Endodermal cell (in vitro differentiated cells): ENCODE measurements at places on chromosomes 13 and 19. TPM values are rescaled to one million over a fixed set of nuclear protein-coding genes. Genes with fewer than 3 reads are reported as not detected.

DNA sequence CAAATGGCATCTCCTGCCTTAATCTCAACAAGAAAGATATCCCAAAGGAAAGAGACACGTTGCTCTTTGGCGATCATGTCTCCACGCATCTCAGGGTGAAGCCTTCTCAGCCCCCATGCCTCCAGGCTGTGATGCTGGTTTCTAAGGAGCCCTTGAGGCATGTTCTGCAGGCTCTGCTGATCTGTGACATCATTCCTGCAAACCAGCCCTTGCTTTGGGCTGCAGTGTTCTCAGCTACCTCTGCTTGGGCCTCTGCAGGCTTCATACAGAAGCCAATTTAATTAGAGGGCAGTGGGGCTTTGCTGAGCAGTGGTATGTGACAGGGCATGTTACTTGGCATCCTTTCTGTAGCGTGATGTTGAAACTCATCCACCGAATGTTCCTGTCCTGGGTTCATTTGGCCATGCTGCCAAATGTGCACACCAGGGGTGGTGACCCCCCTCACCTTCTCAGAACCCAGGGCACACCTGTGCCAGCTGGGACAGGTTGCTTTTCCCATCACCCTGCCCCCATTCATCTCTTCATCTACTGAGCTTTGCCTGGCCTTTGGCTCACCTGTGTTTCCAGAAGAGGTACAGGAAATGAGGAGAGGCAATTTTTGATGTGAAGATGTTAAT is 230.9 kb downstream of the TEX29 start:
- DNase-seq: no peak

GRCh38 chr13:100941377-100942368 is 267.1 kb upstream of the TMTC4 start:
- DNase-seq: no peak

- no peak for DNase-seq
Observed at GRCh38 chr13:30504081-30504480, 38.3 kb upstream of the HMGB1 start.

GRCh38 chr19:28841531-28841930 is 371.4 kb downstream of the UQCRFS1 start:
- no peak for DNase-seq

DNA sequence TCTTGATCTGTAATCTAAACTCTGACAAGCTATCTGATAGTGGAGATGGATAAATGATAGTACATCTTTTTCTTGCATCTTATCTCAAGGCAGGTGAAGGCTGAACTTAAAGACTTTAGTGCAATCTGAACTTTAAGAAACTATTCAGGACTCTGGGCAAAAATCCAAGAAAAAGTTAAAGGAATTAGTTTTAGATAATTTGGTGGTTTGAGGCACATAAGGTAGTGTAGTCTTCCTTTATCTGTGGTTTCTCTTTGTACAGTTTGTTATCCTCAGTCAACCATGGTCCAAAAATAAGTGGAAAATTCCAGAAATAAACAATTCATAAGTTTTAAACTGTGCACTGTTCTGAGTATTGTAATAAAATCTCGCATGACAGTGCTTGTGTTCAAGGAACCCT is 172.9 kb downstream of the UGGT2 start:
- DNase-seq: no peak

The AMER2 gene
- 0.06 to 0.07 TPM (median 0.07 TPM) in 3 replicates for total RNA-seq

The ZNF90 gene
- total RNA-seq: 113 to 135 TPM (median 125 TPM) in 3 replicates
